ENCODE measurements at places on chromosomes 5 and 9.
A peak's percentile ranks its signal among the peaks of the same experiment; 100 is the strongest.

GRCh38 chr9:114276908-114277821 is 45.7 kb upstream of the ORM1 start:
- DNase-seq = no peak

DNA sequence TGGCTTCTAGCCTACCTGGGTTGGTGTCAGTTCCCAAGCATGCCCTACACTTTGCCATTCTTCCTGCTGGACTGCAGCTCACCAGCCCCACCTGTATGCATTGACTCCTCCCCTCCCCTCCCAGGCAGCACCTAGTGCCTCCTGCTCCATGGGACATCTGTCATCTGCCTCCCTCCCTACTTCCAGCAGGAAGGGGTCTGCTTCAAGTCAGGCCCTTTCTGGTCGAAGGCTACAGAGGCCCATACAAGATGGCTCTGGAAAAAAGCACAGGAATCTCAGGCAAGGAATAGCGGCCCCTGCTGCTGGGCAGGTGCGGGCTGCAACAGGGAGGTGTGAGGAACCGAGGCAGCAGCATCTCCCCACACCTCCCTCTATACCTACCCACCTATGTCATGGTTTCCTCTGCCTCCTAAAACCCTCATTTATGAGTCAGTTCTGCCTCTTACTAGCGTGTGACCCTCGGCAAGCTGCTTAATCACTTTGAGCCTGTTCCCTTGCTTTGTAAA is 19.7 kb downstream of the WWC1 start:
- DNase-seq = no peak

DNA sequence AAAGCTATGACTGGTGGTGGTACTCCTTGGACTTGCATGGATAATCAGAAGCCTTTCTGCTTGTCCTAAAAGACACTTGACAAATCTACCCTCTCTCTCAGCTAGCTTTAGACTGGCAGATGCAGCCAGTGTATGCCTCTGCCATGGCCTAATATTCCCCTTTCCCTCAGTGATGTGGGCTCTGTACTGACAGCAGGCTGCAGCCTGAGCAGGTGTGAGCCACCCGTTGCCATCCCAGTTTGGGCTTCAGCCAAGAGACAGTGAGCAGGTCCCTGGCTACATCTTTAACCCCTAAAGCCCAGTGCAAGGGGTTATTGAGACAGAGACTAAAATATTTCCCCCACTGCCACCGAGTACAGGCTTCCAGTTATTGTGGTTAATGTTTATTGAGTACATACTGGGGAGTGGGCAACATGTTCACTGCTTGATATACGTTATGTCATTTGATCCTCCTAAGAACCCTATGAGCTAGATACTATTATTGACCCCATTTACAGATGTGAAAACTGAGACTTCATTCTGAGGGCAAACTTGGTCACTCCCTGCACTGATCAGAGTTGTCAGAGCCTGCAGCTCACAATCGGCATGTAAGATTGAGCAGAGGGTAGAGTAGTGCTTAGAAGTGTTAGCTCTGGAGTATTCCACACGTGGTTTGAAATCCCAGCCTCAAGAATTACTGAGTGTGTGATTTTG is 254.2 kb downstream of the ARHGAP26 start:
- no peak for DNase-seq

DNA sequence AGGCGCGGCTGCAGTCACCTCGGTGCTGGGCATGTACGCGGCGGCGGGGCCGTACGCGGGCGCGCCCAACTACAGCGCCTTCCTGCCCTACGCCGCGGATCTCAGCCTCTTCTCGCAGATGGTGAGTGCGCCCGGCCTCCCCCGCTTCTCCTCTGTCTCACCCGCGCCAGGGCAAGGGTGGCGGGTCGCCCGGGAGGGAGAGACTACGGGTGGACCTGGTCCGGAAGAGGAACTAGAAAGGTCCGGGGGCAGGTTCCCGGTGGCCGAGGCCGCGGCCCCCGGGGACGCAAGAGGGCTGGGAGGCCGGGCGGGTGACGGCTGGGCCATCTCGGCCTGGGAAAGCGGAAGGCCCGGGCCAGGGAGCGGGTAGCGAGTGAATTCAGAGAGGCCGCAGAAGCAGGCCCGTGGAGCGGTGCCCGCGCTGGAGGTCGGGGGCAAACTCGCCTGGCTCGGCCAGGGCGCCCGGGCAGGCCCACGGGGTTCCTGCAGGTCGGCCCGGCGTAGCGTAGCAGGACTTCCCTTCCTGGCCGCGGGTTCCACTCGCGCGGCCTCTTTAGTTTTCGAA is 711 bp downstream of the IRX1 start:
- no peak for DNase-seq

DNA sequence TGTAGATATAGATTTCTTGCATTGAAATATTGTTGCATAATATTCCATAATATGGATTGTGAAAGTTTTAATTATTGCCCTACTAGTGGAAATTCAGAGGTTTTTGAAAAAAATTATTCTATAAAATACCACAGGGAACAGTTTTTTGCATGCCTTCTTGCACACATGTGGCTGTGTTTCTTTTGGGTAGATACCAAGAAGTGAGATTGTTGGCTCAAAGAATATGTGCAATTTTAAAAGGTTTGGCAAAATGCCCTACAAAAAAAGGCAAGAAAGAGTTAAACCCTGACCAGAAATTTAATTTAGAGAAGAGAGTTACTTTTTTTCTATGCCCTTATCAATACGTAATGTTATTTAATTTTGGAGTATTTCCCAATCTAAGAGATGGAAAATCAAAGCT is 270.8 kb upstream of the DAPK1 start:
- no peak for DNase-seq

- DNase-seq = no peak
These were observed 52.2 kb downstream of the DROSHA start for GRCh38 chr5:31479706-31480105.

DNA sequence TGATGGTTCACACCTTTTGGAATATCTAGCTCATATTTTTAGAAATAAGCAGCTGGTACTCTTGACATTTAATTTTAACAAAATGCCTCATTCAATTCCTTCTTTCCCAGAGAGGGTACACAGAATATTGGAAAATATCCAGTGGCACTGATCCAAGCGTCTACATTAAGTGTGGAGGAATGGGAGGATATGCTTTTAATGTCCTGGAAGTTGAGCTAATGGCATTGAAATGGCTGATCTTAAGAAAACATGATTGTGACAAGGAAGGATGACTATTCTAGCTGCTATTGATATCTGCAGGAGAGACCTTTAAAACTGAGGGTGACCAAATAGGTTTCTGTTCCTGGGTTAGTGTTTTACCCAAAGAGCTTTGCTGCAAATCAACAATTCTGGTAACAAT is 30.0 kb downstream of the ZNF366 start:
- no peak for DNase-seq

- peak; percentile 56 for DNase-seq
These were observed at the start of gene TRMT10B for GRCh38 chr9:37753489-37754190. TRMT10B (plus strand) TSS chr9:37753805; CDS start chr9:37761932, 8,127 bp downstream.

GRCh38 chr9:130985029-130985428 is 23.9 kb upstream of the LAMC3 start:
- no peak for DNase-seq

DNA sequence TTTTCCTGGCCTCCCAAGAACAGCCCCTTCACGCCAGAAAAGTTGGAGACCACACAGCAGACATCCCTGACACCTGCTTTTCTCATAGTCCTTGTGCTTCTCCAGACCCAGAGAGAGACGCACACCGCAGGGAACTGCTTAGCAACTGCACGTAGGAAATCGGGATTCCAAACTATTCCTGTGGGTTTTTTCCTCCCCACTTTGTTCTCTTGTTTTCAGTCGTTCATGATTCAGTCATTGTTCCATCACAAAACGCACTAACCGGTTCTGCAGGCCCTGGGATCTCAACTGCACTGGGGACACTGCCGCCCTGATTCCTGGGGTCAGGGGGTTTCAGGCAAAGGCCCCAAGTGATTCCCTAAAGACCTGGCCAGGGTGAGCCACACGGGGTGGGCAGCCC is 588.0 kb upstream of the KLF4 start:
- no peak for DNase-seq

GRCh38 chr5:178381921-178382695 is 149.5 kb upstream of the PHYKPL start:
- no peak for DNase-seq

- DNase-seq = no peak
These were observed 71.3 kb upstream of the OLFM1 start for GRCh38 chr9:135016037-135016640.

- no peak for DNase-seq
These were observed 139.1 kb upstream of the CLINT1 start for GRCh38 chr5:157997991-157998504.

DNA sequence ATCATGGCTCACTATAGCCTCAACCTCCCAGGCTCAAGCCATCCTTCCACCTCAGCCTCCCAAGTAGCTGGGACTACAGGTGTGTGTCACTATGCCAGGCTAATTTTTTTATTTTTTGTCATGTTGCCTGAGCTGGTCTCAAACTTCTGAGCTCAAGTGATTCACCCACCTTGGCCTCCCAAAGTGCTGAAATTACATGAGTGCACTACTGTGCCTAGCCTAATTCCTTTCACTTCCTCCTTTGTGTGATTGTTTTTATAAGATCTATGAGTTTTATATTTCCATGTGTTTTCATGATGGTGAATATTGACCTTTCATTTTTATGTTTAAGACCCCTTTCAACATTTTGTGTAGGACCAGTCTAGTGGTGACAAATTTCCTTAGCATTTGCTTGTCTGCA is 55.2 kb upstream of the IL12B start:
- no peak for DNase-seq
